Stimulated activated CD4-positive, alpha-beta T cell treated with anti-CD3 and anti-CD28 coated beads, Interleukin-12 subunit alpha, Interleukin-12 subunit beta, amount 100 ng/mL, for 48 hours (primary cell): ENCODE measurements at places on chromosomes 2 and 18.
A peak's percentile ranks its signal among the peaks of the same experiment; 100 is the strongest.

- DNase-seq, result no peak
These were observed 66.4 kb downstream of the MRPS9 start for GRCh38 chr2:105104208-105104731.

GRCh38 chr2:205680067-205680466 is 2.2 kb upstream of the NRP2 start:
- peak; percentile 16 for DNase-seq

GRCh38 chr2:58842501-58843155 is 601.5 kb upstream of the FANCL start:
- no peak for DNase-seq

- DNase-seq, result no peak
These were observed 66.3 kb downstream of the MYO5B start for GRCh38 chr18:50128506-50129271.

DNA sequence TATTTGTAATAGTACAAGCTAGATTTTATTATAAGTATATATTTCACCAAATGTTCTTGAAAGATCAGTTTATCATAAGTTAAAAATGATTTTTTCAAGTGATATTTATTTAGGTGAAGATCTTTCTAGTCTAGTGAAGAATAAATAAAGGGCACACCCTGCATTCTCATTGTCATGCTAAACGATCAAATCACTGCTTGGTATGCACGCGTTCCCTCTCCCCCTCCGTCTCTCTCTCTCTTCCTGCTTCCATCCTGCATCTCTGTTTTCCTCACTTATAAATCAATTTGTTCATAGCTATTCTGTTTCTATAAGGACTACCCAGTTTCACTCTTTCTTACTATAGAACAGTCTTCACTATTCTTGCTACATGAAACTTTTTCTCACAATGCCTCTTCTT is 1067.4 kb downstream of the LRP1B start:
- DNase-seq, result no peak

- peak; percentile 19 for DNase-seq
These were observed 146.1 kb downstream of the HAUS1 start for GRCh38 chr18:46250084-46250811.

- no peak for DNase-seq
These were observed 245.6 kb upstream of the TCF4 start for GRCh38 chr18:55833543-55833942.

DNA sequence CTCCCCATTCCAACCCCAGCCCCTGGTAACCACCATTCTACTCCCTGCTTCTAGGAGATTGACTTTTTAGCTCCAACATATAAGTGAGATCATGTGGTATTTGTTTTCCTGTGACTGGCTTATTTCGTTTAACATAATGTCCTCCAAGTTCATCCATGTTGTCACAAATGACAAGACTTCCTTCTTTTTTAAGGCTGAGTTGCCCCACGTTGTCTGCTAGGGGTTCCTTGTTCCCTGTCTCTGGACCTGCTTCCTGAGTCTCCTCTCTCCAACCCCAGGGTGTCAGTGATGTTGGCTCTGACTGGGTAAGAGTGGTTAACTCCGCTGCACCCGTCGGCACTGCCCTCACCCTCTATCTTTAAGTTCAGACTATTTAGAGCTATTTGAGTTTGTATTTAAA is 175.2 kb downstream of the SH3RF3 start:
- no peak for DNase-seq

- no peak for DNase-seq
These were observed 96.7 kb upstream of the SLC14A2 start for GRCh38 chr18:45518311-45519155.

DNA sequence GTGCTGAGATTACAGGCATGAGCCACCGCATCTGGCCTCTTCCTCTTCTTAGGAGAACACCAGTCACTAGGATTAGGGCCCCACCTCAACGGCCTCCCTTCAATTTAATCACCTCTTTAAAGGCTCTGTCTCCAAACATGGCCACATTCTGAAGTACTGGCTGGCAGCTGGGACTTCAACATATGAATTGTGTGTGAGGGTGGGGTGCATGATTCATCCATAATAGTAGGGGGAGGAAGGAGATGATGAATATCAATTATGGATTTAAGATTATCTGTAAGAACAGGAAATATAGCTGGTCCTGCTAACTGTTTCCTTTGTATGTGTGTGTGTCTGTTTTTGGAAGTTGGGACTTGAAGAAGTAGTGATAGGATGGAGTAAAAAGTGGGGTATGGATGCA is 14.7 kb upstream of the EPG5 start:
- no peak for DNase-seq

- no peak for DNase-seq
These were observed 113.7 kb downstream of the PRKCE start for GRCh38 chr2:45765007-45765727.

GRCh38 chr2:59239146-59239545 is 998.0 kb upstream of the FANCL start:
- no peak for DNase-seq

- DNase-seq, result no peak
These were observed 107.6 kb downstream of the BIRC6 start for GRCh38 chr2:32464431-32464830.

DNA sequence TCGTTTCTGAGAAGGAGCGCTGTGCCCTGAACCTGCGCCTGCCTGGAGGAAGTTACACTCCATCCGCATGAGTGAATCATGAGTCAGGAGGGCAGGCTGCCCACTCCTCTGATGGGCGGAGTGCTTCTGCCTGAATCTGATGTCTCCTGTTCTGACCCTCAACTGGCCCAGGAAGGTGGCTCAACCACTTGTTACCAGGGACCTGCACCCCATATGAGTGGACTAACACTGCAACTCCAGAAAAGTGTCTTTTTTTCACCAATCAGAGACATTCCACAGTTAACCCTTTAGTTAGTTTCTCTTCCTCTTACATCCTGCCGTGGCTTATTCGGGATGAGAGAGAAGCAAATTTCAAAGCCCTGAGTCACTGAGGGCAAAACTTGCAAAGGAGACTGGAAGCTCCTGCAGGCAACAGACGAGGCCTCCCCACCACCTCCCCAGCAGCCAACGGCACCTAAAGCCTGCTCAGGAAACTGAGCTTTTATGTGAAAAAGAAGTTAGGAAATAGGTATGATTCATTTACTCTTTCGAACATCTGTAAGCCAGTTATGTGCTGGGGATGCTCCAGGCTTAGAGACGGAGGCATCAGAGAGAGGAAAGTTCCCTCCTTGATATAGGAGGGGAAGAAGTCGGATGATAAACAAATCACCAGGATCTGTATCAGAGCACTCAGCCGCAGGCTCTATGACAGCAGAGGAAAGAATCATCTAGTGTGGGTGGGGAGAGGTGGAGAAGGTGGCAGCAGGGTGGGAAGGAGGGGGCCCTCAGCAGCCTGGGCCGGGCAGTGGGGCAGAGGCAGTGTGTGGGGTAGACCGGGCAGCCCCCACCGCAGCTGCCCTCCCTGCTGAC is 30.9 kb downstream of the MBP start:
- DNase-seq, result peak; percentile 66

GRCh38 chr2:73103018-73103542 is 9.7 kb downstream of the RAB11FIP5 start:
- no peak for DNase-seq

DNA sequence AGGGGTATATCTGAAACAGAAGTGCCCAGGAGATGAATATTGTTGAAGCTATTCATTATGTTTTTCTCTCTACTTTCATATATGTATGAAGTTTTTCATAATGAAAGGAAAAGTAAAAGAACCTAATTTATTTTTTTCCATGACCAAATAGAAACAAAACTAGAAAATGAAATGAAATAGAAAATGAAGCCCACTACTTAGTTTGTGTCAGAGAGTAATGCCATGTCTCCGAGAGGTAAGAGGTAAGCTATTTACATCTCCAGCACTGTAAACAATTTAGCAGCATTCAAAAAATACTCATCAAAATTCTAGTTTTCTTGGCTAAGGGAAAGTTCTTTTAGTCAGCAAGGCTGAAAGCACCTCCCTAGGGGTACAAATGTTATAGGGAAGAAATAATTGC is 238.6 kb downstream of the PTH2R start:
- no peak for DNase-seq

DNA sequence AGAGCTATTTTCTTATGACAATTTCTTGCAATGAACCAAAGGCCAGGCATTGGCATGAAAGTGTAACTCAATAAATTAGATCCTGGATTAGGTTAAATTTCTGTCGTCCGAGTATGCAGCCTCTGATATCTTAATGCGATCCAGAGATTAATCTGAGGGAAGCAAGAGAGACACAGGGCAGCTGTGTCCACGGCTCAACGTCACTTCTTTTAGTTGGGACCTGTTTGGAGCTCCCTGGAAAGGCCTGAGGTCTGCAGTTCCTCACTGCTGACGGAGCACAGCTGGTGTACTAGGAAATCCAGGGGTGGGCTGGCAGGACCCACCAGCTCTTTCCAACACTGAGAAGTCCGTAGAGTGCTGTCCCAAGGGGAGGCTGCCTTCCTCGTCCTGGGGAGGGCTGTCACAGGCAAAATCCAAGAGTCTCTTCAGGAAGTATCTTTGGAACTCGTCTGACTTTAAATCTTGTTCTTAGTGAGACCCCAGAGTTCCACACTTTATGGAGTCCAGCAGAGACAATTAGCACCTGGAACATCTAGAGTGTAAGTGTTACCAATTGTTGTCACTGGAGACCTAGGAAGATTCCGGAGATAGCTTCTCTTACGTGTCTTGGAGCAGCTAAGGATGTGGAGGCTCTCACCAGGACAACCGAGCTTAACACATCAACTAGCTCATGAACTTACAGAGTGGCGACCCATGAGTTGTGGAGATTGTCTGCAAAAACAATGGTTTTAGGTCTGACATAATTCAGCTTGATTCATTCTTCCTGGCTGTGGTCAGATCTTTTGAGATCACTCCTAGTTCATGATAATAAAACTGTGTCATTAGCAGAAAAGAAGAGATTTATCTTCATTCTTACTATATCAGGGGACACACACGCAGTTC is 173.7 kb downstream of the ACKR3 start:
- no peak for DNase-seq

DNA sequence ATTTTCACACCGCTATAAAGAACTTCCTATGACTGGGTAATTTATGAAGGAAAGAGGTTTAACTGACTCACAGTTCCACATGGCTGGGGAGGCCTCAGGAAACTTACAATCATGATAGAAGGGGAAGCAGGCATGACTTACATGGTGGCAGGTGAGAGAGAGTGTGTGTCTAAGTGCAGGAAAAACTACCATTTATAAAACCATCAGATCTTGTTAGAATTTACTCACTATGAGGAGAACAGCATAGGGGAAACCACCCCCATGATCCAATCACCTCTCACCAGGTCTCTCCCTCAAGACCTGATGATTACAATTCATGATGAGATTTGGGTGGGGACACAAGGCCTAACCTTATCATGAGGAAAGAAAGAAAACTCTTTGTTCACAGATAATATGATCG is 174.6 kb downstream of the SRBD1 start:
- DNase-seq, result no peak

- no peak for DNase-seq
These were observed 308.8 kb downstream of the ALK start for GRCh38 chr2:29612568-29612967.

GRCh38 chr2:119228964-119229363 is 5.3 kb downstream of the STEAP3 start:
- no peak for DNase-seq

DNA sequence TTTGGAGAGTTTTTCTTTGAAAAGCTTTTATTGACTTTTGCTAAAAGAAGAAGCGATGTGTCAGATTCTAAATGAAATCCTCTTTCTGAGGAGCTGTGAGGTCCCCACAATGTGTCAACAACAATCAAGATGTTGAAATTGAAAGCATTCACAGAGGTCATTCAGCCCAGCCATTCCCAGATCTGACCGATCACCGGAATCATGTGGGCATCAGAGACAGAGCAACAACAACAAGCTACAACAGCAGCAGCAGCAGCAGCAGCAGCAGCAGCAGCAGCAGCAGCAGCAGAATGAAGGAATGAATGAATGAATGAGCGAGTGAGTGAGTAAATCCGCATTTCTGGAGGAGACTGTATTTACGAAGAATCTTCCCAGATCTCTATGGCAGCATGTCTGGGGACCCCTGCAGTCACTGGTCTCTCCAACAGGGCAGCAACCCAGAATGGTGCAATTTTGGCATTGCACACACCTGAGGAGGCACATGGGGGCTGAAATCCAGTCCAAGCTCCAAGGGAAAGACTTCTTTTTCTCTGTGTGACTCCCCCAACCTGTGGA is 299.0 kb downstream of the MYCN start:
- no peak for DNase-seq

GRCh38 chr2:223576873-223577272 is 25.3 kb downstream of the SCG2 start:
- DNase-seq, result no peak

DNA sequence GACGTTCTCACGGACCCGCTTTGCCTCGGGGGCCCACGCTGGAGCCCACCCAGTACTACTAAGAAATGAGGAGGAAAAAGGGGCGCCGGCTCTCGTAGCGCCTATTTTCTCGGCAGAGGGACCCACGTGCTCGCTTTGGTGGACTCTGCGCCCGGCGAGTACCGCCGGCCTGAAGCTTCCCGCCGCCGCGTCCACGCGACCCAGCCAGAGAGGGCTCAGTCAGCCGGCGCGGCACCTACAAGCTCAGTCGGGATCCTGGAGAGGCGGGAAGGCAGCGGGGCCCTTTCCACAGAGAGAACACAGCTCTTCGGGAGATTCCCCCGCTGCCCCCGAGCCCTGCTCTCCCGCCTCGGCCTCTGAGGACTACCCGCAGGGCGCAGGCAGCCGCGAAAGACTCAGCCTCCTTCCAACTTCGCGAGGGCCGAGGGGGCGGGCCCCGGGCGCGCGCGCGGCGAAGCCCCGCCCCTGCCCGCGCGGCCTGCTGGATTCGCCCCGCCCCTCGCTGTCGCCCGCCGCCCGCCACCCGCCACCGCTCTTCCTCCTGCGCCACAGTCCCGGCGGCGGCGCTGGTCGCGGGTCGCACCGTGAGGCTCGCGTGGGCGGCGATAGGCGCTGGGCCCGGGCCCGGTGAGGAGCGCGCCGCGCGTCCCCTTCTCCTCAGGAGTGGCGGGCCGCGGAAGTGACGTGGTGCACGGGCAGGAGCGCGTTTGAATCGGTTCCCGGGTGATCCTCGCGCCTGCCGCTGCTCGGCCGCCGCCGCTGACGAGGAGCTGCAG is at the start of gene SMCHD1:
Gene SMCHD1 (plus strand): TSS at position 549 of the 776 bp plus-strand sequence. CDS start 350 bp downstream, outside the sequence.
- peak; percentile 83 for DNase-seq

DNA sequence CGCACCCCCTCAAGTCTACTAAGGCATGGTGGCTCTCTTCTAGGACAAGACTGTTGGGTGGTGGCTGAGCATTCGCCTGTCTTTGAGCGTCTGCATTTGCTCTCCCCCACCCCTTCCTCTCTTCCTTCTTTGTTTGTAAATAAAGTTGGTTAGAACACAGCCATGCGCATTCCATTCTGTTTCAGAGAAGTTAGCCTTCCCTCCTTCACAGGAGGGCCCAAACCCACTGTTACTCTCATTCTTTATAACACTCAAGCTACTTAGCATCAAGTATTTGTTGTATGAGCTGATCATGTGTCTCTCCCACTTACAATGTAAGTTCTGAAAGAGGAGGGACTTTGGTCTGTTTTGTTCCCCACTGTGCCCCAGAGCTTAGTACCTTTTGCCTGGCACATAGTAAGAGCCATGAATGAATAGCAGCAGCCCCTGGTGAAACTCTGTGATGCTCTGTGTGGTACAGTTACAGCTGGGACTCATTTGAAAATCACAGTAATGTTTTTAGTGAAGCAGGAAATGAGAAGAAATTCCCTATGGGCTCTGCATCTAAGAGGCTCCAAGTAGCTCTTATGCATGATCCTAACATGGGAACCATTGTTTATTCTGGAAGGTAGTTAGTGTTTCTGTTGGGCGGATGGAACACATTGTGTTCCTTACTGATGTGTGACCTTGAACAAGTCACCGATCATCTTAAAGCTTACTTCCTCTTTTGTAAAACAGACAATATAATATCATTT is 7.7 kb downstream of the MGAT5 start:
- no peak for DNase-seq

GRCh38 chr2:22912398-22912797 is 472.6 kb upstream of the KLHL29 start:
- DNase-seq, result no peak

- DNase-seq, result no peak
These were observed 202.5 kb upstream of the SESTD1 start for GRCh38 chr2:179467111-179467510.
